ENCODE measurements at places on chromosomes 1 and 21.

- peak; percentile 70 for DNase-seq
These were observed 72.5 kb downstream of the NDUFS5 start for GRCh38 chr1:39098546-39099250.

- no peak for DNase-seq
These were observed 6.8 kb upstream of the PPP1R15B start for GRCh38 chr1:204418174-204419063.

DNA sequence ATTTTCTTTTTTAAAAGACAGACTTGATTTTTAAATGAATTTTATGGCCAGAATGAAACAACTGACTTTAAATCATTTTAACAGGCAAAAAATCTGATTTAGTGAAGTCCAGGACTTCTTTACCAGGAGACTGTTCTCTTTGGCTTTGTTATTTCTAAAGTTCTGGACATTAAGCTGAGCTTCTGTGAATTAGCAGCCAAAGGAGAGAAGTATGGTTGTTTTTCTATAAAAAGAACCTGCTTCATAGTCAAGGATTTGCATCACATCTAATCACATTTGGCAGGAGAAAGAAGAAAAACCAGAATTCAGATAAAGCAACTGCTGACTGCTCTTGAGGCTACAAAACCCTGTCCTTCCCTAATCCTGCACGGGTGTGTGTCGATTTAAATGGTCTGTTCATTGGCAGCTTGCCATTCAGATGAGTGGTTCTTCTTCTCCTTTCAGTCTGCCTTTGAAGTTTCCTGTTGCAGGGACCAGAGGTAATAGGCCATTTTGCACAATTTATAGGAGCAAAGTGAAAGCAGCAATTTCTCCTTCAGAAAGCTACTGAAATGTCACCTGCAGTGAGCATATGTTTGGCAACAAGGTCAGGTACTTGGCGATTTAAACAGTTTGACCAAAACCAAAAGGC lies 215.4 kb downstream of the OLFM3 start:
- no peak for DNase-seq

DNA sequence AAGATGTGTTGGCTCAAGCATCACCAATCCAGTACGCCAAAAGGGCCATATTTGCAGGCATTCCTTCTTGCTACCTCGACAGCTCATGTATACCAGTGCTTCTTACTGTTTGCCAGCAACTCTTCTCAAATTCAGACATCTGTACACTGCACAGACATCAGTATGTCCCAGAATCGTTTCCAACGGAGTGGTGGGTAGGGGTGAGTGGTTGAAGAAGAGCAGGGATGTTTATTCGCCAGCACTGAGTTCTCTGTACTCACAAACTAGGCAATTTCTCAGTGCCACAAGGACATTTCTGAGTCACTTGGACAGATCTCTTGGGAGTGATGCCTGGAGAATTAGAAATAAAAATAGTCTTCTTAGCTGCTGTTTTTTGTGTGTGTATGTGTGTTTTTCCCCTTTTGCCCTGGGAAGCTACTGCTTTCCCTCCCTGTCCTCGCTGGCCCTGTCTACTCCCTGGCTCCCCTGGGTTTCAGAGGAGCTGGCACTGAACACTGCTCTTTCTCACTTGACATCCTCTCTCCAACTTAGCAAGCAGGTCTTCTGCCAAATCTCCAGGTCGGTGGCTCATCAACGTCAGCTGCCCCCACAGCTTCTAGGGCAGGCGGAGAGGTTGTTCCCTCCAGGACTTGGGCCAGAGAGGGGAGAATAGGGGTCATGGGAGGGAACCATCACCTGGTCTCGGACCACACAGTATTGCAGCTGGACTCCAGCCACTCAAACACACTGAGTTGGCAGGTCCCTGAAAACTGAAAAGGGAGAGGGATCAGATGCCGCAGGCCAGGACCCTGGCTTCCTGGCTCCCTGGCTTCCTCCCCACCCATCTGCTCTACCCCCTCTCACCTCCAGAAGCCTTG lies 90.5 kb downstream of the NMNAT2 start:
- no peak for DNase-seq

- no peak for DNase-seq
These were observed 12.6 kb downstream of the LRRC8D start for GRCh38 chr1:89833183-89834082.

GRCh38 chr1:41009466-41009865 lies 12.1 kb downstream of the SLFNL1 start:
- no peak for DNase-seq

GRCh38 chr1:7300893-7301663 lies 470.0 kb upstream of the VAMP3 start:
- DNase-seq: no peak

GRCh38 chr1:161032409-161032808 lies 6.4 kb downstream of the TSTD1 start:
- DNase-seq: no peak

GRCh38 chr1:232378266-232379062 lies 251.5 kb downstream of the SIPA1L2 start:
- no peak for DNase-seq

- no peak for DNase-seq
These were observed 196.7 kb downstream of the PBX1 start for GRCh38 chr1:164755690-164756089.

DNA sequence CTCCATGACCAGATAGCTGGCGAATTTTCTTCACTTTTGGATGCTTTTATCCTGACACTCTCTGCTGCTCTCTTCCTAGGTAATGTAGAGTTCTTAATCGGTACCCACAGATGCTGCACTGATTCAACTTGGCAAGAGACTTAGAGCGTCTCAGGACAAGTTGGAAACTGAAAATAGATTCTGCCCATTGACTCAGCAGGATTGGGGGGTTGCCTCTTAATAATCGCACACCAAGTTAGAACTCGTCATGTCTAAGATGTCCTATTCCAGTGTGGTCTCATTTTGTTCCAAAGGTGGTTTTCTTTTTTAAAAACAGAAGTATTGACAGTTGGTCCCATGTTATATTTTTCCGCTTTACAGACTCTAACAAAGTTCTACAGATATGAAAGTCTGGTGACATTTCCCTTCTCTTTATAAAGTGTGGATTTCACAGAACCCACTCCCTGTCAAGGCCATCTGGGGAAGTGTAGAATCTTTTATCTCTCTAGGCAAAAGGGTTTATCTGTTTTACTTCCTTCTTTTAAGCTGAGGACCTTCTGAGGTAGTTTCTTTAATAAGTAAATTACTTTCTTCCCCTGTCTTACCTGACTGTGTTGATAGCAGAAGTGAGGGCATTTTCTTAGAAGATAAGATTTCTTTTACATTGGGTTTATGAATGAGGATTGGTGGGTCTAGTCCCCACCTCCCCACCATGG lies 12.1 kb upstream of the DIPK1A start:
- no peak for DNase-seq

GRCh38 chr1:113307771-113308445 lies 82.4 kb upstream of the MAGI3 start:
- DNase-seq: no peak

DNA sequence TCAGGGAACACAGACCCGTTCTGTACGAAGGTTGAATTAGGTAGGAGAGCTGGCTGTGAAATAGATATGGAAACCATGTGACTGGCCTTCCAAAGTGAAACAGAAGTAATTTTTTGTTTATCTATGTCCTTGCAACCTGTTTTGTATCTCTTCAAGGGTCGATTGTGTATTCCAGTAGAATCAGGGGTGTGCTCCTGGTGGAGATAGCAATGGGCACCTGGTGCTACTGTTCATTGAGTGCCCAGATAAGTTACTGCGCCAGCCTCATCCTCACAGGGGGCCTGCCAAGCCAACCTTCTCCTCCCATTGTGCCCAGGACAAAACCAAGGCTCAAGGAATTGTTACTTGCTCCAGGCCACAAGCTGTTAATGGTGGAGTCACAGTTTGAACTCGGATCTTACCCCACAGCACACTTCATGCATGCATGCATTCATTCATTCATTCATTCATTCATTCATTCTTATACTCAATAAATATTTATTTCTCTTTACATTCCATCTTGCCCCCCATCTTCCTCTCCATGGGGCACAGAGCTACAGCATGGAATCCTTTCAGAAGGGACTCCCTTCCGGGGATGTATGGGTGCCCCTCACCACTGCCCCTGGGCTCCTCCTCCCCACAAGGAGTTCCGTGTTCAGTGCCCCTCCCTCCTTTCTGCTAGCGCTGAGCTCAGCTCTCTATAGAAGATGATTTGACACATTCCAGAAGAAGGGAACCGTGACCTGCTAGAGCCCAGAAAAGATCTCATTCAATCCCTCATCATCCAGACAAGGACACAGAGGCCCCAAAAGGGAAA lies 24.0 kb downstream of the ADORA1 start:
- DNase-seq: no peak

DNA sequence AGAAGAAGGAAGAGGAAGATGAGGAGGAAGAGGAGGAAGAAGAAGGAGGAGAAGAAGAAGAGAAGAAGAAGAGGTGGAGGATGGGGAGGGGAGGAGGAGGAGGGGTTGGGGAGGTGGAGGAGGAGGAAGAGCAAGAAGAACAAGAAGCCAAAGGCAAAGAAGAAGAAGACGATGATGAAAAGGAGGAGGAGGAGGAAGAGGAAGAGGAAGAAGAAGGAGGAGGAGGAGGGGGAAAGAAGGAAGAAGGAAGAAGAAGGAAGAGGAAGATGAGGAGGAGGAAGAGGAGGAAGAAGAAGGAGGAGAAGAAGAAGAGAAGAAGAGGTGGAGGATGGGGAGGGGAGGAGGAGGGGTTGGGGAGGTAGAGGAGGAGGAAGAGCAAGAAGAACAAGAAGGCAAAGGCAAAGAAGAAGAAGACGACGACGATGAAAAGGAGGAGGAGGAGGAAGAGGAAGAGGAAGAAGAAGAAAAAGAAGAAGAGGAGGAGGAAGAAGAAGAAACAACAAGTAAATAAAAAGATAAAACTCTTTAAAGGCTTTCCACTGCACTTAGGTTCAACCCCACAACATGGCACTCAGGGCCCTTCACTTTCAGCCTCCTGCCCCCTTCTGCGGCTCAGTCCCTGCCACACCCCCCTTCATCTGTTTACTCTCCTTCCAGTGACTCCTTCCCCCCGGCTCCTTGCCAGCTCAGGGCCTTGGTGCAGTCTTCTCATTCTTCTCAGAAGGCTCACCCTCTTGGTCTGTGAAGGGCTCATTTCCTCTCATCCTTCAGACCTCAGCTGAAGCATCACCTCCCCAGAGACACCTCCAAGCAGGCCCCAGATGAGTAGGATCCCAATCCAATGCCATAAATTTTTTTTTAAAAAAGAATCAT lies 114.0 kb downstream of the KCNN3 start:
- DNase-seq: peak; percentile 43

DNA sequence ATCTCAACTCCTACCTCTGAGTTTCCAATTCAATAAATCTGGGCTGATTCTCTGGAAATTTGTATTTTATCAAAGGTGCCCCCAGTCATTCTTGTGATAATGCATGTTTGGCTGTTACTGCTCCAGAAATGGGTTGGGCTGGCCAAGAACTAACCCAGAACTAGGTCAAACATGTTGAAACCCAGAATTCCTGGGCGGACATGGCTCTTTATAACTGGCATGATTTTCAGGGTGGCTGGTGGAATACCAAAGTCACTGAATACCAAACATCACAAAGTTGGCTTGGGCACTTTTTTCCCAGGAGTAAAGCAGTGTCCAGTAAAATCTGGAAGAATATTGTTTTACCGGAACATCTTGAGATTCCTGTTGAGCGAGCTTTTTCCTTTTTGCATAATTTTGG lies 89.4 kb upstream of the S1PR1 start:
- no peak for DNase-seq

- no peak for DNase-seq
These were observed 25.1 kb downstream of the WDR64 start for GRCh38 chr1:241677201-241677600.

DNA sequence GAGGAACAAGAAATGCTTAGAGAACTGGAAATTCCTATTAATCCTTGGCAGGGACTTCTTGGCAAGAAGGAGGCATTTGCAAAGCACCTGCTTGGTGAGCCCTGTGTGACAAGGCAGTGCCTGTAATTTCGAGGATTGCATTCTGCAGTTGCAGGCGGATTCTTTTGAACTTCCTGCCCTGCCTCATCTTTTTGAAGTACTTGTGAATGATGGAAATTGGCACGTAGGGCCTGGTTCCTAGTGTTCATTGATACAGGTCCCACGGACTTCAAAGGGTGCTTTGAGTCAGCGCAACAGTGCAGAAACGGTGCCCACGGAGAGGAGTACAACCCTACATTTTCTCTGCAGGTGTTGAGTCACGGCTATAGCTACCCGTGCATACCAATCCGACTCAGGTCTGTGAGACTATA lies 6.4 kb downstream of the HUNK start:
- DNase-seq: no peak

GRCh38 chr1:185239861-185240260 lies 77.2 kb downstream of the IVNS1ABP start:
- no peak for DNase-seq

GRCh38 chr21:45226540-45227326 lies 61.0 kb downstream of the POFUT2 start:
- DNase-seq: no peak

DNA sequence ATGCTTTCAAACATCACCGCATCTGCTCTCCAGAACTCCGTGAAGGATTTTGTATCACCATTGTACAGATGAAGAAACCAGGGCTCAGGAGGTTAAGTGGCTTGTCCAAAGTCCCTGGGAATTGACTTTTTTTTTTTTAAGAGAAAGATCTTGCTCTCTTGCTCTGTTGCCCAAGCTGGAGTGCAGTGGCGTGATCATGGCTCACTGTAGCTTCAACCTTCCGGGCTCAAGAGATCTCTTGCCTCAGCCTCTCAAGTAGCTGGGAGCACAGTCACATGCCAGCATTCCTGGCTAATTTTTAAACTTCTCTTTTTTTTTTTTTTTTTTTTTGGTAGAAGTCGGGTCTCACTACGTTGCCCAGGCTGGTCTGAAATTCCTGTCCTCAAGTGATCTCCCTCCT lies 6.9 kb upstream of the TAS1R2 start:
- no peak for DNase-seq

GRCh38 chr1:166283190-166283589 lies 116.4 kb upstream of the FAM78B start:
- no peak for DNase-seq

- no peak for DNase-seq
These were observed 10.1 kb downstream of the CCDC27 start for GRCh38 chr1:3762151-3762872.

DNA sequence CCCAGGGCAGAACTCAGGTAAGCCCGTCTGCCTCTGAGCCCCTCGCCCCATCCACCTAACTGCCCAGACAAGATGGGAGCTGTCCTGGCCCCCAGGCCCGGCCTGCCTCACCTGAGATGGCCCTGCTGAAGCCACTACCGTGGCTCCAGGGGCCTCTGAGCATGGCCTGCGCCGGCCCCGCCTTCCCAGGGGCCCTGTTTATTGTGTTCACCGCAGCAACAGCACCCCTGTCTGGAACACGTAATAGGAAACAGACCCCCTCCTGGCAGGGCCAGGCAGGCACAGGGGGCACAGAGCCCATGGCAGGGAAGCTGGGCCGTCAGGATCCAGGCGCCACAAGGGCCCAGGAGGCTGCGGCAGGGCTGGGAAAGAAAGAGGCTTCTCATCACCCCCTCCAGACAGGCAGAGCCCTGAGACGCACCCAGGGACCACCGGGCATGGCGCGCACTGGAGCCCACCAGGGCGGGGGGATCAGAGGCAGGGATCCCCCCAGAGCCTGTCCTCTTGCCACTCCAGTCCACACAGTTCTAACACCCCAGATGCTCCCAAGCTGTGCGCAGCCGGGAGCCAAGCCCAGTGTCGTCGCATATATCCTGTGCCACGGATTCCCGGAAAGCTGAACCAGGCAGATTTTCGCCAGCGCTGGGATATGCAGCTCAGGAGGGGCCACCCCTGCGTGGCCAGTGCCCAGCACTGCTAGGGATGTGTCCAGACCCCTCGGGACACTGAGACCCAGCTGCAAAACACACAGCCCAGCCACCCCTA lies 62.6 kb downstream of the ARHGEF16 start:
- no peak for DNase-seq

- DNase-seq: no peak
These were observed 207.9 kb upstream of the B3GALT2 start for GRCh38 chr1:193394336-193394735.

All from ureter (tissue), 1 donor.